ENCODE measurements at places on chromosomes 1 and 21. TPM values are rescaled to one million over a fixed set of nuclear protein-coding genes. Genes with fewer than 3 reads are reported as not detected.

DNA sequence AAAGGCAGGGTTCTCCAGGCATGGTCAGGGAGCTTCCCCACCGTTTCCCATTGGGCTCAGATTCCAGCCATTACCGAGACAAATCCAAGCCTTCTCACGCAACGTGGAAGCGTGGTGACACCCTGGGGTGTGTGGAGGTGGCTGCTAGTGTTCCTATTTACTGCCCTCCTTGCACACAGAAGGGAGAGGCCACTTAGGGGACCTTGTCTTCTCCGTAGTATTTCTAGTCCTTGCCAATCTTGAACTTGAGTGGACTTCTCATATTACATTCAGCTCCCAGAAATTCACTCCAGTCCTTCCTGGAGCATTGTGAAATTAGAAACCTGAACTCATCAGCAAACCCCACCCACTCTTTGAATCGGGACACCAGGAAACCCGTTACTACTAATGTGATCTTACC, 131.6 kb downstream of the AJAP1 start:
- no peak for DNase-seq

- DNase-seq = no peak
These were observed 1.2 kb downstream of the HHIPL2 start for GRCh38 chr1:222546548-222547259.

DNA sequence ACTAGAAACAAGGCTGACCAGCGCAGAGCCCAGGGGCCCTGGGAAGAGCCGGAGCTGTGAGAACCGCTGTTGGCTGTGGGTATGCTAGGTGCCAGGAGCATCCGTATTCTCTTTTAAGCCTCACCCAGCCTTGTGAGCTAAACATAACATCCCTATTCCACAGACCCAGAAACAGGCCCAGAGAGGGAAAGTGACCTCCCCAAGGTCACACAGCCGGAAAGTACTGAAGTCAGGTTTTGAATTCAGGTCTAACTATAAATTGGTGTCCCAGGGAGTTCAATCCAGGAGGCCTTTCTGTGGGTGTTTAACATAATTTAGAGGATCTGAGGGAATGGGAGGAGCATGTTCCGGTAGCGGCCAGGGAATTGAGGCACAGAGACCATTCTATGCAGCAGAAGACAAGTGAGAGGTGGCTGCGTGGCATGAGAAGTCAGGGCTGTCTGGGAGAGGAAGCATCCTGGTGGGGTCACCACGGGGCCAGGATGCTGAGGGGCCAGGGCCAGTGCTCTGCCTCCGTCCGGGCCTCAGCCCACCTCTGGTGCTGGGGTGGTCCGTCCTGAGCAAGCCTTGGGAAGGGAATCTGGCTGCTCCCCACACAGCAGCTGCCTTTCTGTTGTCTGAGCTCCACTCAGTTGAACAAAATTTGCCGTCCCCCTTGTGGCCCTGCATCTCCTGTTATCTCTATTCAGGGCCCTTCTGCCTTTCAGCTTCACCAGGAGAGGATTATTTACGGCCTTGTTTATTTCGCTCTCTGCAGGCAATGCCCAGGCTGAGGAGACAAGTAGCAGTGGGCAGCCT, 338.8 kb upstream of the VAMP3 start:
- peak; percentile 11 for DNase-seq

DNA sequence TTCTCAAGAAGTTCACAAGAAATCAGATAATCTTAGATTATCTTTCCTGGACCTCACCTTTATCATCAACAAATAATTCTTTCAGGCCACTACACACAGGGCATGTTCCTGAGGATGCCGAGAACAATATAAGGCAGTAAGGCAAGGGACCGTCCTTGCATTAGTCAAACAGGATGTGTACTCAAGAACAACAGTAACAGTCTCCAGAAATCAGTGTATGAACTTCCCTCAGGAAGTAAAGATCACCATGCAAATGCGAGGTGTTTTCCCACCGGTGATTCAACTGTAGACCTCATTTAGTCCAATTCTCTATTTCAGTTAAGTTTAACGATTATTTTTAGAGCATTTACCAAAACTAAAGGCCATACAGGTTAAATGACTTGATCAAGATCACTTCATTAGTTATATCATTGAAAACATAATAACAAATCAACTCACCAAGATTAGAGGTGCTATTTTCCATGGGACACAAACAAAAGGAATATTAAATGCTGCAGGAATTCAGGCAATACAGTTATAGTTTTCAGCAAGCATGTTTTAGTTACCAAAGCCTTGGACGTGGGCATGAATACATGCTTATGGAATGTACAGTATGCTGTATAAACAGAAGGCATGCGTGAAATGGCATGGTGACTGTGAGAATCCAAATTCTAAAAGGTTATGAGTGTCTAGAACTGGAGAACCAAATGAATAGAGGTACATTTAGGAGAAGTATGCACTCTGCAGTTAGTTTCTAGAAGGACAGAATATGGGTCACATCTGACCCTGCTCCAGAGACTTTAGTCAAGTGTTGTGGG, 145.2 kb downstream of the TNR start:
- DNase-seq = no peak

DNA sequence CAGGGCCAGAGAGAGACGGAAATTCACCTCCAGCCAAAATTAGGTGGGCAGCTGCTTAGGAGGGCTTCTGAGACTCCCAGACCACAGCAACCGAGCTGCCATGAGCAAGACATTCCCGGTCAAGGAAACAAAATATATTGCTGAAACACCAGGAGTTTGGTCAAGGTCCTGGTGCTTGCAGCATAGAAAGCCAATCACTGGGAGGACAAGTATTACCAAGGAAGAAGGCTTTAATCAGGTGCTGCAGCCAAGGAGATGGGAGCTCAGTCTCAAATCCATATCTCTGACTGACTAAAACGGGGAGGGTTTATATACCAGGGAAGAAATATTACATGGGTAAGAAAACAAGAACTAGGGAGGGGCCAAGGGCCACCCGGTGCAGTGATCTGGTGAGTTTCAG, 18.8 kb upstream of the TMEM125 start:
- no peak for DNase-seq

DNA sequence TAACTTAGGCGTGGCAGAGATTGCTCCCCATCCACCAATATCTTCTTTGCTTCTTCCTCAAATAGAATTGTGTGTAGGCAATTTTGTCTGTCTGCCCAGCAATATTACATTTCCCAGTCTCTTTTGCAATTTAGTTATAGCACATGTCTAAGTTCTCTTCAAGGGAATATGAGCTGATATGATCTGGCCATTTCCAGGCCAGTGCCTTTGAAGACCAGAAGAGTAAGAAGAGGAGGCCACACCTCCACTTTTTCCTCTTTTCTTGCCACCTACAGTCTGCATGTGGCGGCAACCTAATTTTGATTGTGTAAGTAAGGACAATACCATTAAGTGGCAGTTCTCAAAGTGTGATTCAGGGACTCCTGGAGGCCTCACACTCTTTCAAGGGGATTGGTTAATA, 6.3 kb upstream of the RSBN1 start:
- no peak for DNase-seq

DNA sequence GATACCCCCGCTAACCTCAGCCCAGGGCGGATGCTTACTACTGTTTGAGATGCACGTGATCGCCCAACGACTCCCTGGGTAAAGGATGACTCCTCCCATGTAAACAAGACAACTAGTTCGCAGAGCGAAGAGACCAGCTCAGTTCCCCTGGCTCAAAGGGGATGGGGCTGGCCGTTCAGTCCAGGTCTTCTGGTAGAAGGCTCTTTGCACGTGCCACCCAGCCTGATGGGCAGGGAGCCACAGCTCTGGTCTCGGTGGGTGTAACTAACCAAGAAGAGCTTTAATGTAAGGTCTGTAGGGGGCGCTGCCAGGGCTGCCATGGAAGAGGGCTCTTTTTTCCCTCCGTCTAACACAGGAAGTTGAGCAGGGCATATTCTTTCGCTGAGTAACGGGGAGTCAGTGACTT, 49.4 kb upstream of the PARP1 start:
- DNase-seq = no peak

DNA sequence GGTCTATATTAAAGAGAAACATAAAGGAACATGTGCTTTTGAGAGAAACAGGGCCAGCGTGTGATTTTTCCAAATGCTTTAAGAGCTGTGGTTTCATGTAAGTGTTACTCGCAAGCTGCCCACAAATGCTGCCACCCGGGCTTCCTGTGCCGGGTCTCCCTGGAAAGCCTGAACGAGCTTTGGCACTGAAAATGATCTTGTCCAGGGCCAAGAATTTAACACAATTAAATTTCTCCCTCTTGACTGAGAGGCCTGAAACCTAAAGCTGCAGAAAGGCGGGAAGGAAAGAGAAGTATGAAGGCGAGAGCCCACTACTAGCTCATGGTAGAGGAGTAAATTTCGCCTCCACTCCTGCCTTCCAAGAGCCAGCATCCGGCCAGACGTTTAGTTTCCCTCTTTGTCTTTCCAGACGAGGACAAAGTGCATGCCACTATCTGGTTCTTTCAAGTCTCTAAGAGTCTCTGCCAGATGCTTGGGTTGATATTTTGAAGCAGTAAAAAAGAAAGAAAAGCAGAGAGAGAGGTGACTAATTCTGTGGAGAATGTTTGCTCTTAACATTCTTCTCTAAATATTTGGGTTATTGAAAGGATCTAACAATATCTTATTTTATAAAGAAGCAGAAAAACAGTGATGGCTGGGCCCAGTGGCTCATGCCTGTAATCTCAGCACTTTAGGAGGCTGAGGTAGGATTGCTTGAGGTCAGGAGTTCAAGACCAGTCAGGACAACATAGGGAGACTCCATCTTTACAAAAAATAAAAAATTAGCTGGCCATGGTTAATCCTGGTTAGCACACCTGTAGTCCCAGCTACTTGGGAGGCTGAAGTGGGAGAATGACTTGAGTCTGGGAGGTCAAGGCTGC, 100.0 kb upstream of the HNRNPU start:
- DNase-seq = no peak

- DNase-seq = no peak
These were observed 111.7 kb downstream of the RHOU start for GRCh38 chr1:228846952-228847351.

DNA sequence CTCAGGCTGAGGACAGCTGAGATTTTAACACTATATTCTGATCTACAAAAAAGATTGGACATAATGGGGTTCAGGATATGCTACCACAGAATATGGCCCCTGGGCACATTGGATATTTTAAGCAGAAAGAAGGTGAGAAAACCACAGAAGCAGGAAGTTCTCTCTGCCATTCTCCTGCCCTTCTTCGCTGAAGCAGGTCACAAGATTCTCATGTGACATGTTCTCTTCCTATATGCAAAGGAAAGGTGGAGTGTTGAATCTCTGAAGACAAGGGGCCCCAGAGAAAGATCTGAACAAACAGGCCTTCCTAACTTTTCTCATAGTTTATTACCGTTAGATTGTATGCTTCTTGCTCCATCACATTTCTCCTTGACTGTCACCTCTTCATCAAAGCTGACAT, 285.7 kb downstream of the S1PR1 start:
- no peak for DNase-seq

- DNase-seq = no peak
These were observed 18.3 kb upstream of the HDAC1 start for GRCh38 chr1:32273391-32274208.

DNA sequence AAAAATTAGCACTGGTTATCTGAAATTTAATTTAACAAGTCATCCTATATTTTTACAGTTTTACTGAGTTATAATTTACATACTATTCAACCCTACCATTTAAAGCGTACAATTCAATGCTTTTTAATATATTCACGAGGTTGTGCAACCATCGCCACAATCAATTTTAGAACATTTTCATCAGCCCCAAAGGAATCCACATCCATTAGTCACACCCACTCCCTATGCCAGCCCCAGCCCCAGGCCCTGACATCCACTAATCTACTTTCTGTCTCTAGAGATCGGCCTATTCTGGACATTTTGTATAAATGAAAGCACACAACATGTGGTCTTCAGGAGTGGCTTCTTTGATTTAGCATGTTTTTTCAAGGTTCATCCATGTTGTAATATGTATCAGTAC, 134.7 kb downstream of the PSMG1 start:
- DNase-seq = no peak

DNA sequence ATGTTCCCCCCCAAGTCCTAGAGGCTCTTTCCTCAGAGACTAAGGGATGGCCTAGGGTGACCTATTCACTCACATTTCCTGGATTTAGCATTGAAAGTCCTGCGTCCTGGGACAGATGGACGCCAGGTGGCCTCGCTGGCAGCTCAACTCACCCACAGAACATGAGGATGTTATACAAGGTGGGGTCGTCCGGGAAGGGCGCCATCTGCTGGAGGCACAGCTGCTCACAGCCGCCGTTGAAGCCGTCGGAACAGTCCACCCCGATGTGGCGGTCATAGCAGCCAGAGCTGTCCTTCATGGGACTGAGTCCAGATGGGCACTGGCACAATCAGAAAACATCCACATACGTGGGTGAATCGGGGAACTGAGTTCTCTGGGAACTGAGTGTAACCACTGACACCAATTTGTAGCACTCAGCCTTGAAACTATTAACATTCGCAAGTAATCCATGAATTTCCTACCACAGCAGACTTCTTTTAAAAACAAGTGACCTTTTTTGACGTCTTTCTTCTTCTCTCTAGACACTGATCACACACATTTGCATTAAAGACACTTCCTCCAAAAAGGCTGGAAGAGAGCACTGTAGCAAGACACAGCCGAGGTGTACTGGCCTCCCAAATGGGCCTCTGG, 215.4 kb downstream of the ASTN1 start:
- peak; percentile 59 for DNase-seq

DNA sequence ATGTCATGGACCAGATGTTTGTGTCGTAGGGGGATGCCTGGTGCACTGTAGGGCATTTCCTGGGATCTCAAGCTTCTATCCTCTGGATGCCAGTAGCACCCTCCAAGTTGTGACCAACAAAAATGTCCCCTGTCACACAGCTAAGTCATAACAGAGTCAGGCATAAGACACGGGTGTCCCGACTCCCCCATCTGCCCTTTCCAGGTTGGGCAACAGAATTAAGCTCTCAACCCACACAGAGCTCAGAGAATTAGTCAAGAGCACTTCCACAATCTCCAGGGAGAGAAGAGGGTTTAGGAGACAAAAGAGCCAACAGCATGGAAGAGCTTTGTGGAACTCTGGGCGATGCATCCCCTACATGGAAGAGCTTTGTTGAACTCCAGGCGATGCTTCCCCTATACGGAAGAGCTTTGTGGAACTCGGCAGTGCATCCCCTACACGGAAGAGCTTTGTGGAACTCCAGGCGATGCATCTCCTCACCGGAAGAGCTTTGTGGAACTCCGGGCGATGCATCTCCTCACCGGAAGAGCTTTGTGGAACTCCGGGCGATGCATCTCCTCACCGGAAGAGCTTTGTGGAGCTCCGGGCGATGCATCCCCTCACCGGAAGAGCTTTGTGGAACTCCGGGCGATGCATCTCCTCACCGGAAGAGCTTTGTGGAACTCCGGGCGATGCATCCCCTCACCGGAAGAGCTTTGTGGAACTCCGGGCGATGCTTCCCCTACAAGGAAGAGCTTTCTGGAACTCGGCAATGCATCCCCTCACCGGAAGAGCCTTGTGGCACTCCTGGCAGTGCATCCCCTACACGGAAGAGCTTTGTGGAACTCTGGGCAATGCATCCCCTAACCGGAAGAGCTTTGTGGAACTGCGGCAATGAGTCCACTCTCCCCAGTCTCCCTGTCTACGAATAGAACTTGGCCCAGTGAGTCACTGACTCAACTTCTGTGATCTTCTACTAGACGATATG, 422.7 kb downstream of the KIF26B start:
- no peak for DNase-seq

GRCh38 chr1:23869051-23869450, 961 bp upstream of the FUCA1 start:
- no peak for DNase-seq

IFI6 gene
- total RNA-seq = 29.2 TPM

BARHL2 gene
- not detected for total RNA-seq

SAMD13 gene
- total RNA-seq = 0.73 TPM

LCE1D gene
- not detected for total RNA-seq

BTBD8 gene
- 5.9 TPM for total RNA-seq

RGS7 gene
- not detected for total RNA-seq

ANKRD65 gene
- total RNA-seq = 1.8 TPM

SPEN gene
- total RNA-seq = 20.3 TPM

OR10J1 gene
- not detected for total RNA-seq
